ENCODE measurements at places on chromosomes 1 and 21.

- DNase-seq, result no peak
Observed at GRCh38 chr21:16154951-16155635, 425.3 kb downstream of the USP25 start.

DNA sequence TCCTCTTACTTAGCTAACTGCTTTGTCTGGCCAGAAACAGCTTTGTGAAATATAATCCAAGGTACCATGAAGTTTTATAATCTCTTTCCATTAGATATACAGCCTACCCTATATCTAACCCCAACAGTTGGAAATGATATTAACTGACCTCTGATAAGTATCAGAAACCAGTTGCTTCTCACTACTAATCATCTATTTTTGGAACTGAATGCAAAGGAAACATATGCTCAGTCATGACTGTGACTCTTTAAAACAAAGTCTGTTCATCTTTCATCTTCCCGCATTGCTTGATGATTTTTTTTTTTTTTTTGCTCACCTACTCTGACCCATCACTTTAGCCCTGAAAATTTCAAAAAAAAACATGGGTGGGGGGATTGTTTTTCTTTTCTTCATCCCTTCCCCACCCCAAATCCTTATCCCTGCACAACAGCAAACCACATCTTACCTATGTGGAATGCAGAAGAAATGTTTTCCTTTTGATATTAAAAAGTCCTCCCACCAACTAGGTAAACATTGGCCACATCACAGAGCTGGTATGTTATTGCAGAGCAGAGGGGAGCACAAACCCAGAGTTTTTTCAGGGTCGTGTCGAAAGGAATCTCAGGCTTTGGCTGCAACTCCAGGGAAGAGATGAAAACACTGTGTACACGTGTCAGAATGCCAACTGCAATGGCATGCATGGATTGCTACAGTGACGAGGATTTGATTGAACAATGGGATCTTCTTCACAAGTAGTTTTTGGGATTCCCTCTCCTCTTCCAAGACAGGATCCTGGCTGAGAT, 137.3 kb downstream of the SLC30A10 start:
- DNase-seq, result no peak

- DNase-seq, result no peak
Observed at GRCh38 chr1:39917825-39918224, 16.1 kb upstream of the MYCL start.

DNA sequence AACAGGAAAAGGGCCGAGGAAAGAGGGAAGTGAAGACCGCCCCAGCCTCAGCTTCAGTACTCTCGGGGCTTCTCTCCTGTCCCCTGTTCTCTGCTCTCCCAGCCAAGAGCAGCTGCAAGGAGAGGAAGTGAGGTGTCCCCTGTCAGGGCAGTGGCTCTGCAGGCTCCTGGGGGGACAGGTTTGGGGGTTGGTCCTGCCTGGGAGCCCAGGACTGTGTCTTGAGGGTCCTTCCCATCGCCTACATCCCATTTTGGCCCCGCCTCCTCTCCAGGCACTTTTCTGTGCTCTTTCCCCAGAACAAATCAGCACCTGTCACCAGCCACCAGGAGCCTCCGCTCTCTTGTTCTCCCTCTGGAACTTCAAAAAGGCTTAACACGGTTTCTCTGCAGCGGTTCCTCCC, 82.6 kb downstream of the VWA5B1 start:
- no peak for DNase-seq

Data from CD4-positive, alpha-beta T cell treated with Interleukin-17A for 1 hour (primary cell).